ENCODE measurements at places on chromosomes 5 and 9.

GRCh38 chr9:132754236-132754635, 84.0 kb downstream of the GTF3C4 start:
- no peak for DNase-seq

DNA sequence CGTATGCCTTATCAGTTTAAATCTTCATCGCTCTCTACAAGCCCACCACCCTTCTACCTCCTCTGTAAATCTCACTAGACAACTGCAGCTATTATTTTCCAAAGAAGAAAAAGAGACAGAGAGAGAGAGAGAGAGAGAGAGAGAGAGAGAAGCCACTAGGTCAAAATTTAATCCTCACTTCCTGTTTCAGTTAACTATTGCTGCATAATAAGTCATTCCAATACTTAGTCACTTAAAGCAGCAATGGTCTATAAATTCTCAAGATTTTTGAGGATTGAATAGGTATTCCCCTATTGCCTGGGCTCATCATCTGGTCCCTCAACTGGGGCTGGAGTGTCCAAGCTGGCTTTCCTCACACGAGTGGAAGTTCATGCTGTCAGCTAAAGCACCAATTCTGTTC, 68.8 kb downstream of the ITGA1 start:
- no peak for DNase-seq

GRCh38 chr5:111231119-111231518, 6.9 kb downstream of the CAMK4 start:
- no peak for DNase-seq

DNA sequence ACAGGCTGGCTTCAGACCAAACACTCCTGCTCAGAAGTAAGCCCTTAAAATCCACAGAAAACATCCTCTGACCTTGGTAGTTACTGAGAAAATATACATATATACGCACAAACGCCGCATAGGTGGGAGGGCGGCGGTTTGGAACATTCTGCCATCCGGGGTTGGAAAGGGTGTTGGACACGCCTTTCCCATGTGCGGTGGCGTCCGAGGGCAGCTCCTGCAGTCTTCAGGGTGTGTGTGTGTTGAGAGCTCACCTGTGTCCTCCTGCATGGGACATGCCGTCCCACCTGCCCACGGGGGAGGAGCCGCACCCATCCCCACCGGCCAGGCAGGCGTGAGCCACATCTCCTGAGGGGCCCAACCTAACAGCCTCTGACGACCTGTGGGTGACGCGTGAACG, 28.2 kb downstream of the SLC9A3 start:
- DNase-seq, result no peak

DNA sequence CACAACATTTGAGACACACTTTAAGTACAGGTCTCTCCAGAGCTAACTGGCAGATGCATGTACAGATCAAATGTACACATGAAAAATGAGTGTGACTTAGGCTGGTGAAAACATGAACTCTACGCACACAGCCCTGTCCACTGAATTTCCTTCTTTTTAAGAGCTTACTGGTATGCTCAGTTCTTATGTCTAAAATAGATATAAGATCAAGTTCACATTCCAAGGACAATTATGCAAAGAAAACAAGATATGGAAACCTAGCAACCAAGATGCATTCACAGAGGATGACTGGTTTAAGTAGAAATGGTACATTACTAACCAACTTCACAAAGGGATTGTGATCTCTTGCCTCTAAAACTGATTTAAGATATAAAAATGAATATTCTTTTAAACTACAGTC, 56.7 kb downstream of the TLE1 start:
- DNase-seq, result no peak

DNA sequence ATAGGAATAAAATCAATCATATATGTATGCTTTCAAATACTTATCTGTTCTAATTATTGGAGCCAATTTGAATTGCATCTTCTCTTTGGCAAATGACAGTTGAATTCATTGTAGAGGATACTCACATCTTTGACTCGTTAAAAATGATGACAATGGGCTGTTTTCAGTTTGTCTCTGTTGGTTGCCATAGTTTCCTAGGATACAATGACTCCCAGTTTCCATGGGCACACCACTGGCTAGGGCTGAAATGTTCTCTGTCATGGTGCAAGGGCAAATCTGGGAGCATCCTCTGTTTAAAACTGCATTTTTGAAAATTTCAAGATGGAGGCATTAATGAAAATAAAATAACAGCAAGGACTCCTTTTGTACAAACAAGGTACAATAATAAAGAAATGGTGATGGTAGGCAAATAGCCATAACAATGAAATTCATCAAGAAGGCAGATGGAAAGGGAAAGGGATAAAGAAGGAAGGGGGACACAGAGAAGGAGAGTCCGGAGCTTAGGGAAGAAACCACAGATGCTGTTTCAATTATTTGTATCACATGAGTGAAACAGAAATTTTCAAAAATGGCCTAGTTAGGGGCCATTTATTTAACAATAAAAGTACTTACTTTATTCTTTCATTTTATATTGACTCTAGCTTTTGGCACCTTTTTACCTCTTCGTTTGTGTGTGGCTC, 378.8 kb upstream of the SEMA6A start:
- DNase-seq, result no peak

GRCh38 chr5:83522446-83522845, 50.9 kb downstream of the VCAN start:
- no peak for DNase-seq

- DNase-seq, result no peak
Measured at GRCh38 chr5:5933651-5934050, 444.7 kb downstream of the MED10 start.

GRCh38 chr5:4882186-4882585, 257.9 kb upstream of the ADAMTS16 start:
- DNase-seq, result no peak

- no peak for DNase-seq
Measured at GRCh38 chr5:73420666-73421065, 27.9 kb downstream of the FOXD1 start.
